Stimulated activated CD4-positive, alpha-beta T cell treated with anti-CD3 and anti-CD28 coated beads, Interleukin-1b, Interleukin-23, amount 100 ng/mL, for 1 hour (primary cell): ENCODE measurements at places on chromosomes 7 and 10.

GRCh38 chr7:2038931-2039728, 193.6 kb downstream of the MAD1L1 start:
- no peak for DNase-seq

DNA sequence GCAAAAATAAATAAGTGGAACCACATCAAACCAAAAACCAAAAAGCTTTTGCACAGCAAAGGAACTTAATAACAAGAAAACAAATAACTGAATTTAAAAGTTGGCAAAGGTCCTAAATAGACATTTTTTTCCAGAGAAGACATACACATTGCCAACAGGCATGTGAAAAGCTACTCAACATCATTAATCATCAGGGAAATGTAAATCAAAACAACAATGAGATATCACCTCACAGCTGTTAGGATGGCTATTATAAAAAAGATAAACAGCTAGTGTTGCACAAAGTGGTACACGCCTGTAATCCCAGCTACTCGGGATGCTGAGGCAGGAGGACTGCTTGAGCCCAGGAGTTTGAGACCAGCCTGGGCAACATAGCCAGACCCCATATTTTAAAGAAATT, 2.2 kb upstream of the SUN3 start:
- no peak for DNase-seq

DNA sequence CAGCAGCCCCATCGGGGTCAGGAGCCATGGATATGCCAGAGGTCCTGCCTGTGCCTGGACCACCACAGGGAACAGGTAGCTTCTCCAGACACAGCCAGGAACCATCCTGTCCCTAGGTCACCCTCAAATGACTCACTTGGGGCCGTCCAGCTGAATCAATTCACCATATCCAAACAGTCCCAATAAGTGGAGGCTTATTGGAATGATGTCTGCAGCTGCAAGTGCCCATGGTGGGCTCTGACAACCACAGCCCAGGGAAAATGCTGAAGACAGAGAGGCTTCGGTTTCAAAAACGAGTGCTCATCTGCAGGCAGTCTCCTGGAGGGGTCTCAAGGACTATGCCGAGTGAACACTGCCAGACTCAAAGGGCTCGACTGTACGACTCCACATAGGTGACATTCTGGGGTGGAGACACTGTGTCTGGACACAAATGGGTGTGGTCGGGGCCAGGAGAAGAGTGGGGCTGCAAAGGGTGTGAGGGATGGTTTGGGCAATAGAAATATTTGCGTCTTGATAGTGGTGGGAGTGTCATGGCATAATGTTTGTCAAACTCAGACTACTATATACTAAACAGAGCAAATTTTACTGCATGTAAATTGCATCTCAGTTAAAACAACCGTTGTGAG, 204.8 kb downstream of the TNS3 start:
- DNase-seq: no peak

- no peak for DNase-seq
Measured at GRCh38 chr7:105941596-105941995, 21.5 kb upstream of the CDHR3 start.

DNA sequence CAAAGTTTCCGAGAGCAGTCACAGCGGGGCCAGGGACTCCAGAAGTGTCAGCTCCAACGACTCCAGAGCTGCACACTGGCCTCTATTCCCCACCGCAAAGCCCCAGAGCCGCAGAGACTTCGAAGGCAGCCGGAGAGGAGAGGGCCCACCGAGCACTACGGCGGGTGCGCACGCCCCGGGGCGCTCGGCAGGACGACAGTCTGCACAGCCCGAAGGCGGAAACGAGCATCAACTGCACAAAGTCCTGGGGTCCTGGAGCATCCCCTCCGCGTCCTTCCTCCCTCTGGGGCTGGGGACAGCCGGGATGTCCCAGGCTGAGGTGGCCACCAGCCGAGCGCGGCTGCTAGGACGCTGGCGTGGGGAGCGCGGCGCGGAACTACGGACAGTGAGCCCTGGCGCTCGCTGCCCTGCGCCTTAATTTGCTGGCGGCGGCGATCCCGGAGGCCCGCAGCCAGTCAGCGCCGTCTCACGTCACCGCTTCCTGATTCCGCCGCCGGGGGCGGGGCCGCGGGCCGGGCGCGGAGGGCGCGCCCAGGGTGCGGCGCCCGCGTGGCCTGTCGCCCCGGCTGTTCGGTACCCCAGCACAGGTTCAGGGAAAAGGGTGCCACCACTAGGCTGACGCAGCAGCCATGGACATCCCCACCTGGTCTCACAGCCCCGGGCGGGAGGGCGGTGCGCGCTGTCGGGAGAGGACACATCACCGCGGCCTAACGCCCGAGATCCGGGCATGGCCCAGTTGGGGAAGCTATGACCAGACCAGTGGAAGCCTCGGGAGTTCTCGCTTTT, at the start of gene TBX20:
TBX20 (minus strand) TSS at position 391 of the 786 bp plus-strand sequence. CDS start 480 bp downstream, outside the sequence.
- no peak for DNase-seq

DNA sequence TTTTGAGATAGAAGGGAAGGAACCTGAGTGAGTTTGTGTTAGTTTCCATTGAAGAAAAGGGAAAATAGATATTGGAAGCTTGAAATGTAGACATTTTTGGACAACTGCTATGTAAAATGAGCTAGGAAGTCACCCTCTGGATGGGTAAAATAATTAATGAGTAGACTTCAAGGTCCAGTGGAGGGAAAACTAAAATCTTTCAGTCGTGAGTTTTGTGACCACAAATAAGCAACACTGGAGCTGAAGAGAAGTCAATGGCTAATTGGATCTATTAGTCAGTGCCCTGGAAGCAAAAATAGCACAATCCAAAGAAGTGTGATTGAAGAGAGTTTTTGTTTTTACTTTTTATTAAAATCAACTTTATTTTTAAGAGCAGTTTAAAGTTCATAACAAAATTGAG, 123.4 kb downstream of the MYO3A start:
- no peak for DNase-seq
